Activated B cell treated with CpG ODN at 0.5 μM for 24 hours (primary cell): ENCODE measurements at places on chromosomes 6 and 20. TPM values are rescaled to one million over a fixed set of nuclear protein-coding genes. Genes with fewer than 3 reads are reported as not detected.

DNA sequence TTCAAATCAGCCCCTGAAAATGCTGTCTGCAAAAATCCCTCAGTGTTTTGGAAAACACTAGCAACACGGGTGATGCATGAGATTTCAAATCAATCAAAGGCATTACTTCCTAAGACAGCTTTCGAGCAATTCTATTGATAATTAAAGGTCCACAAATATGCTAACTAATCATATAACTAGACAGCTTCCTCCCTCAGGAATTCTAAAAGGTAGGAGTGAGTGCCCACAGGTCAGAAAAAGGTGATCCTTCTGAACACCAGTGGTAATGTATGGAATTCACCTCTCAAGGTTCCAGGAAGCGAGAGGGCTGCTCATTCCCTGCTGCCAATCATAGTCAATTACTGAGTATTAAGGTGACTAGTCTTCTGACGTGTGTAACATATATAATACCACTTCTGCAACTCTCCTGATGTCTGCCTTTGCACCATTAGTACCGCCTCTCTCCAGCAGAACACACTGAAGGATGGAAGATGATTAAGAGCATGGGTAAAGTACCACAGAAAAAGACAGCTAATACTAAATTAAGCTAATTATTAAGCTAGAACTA, 16.4 kb downstream of the MAN1A1 start:
- H3K36me3 ChIP-seq: peaks cover 1% of the 10 kb centered on the region
- peaks cover 37% of the 10 kb centered on the region for H3K4me1 ChIP-seq
- H3K4me3 ChIP-seq: no peak overlapping the region
- H3K27me3 ChIP-seq: no peaks in the 10 kb centered on the region
- no peak for DNase-seq
- H3K27ac ChIP-seq: no peak overlapping the region

DNA sequence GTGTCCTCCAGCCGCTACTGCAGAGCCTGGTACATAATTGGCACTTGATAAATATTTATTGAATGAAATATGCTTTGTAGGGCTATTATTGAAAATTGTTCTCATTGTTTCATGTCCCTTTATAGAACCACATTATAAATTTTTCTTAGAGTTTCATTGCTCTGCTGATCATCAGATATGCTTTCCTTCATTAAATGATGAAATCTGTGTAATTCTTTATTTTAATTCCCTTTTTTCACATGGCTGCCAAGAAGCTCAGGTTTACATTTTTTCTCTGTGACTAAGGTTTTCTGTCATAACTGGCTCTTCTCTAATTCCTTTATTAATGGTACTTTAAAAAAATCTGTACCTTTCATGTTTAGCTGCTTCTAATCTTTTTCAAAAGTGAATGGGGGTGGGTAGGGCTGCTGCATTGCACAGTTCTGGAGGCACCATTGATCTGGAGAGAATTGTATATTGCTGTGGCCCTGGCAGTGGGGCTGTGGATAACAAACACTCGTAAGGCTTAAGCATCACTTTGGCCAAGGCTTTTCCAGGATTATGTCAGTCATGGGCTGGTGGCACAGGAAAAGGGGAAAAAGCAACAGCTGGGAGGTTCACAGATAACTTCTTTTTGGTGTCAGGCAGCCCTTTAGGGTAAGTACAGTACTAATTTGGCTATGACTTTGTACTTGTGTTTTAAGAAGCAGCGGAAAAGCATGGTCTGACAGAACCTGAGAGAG, 43.8 kb downstream of the ARFGEF2 start:
- no peak overlapping the region for H3K4me3 ChIP-seq
- H3K4me1 ChIP-seq: no peaks in the 10 kb centered on the region
- no peak overlapping the region for H3K27ac ChIP-seq
- H3K36me3 ChIP-seq: peaks cover 71% of the 10 kb centered on the region

DNA sequence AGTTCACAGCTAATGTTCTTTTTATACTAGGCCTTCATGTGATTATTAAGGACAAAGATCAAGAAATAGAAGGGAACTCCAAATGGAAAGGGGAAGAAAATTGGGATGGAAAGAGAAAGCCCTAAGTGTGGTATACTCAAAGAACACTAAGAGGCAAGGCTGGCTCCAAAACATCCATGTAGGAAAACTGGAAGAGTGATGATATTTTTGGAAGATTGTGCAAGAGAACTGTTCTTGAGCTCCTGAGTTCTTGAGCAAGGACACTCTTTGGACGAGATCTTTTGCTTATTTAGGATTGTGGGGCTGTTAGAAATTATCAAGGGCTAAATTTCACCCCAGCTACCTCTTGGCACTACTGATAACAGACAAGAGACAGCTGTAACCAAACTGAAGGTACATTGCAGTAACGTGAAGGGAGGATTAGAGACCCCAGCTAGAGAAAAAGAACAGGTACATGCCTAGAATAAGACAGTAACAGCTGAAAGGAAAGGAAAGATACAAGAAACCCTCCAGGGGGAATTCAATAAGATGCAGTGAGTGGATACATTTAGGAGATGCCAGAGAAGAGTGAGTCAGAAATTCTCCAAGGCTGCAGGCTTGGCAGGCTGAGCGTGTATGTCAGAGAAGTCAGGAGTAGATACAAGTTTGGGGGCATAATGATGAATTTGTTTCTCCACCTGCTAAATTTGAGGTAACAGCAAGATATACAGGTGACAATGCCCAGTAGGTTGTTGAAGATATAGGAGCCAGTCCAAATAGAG, 69.7 kb downstream of the CBLN4 start:
- no peak for DNase-seq
- H3K36me3 ChIP-seq: no peaks in the 10 kb centered on the region
- H3K4me3 ChIP-seq: no peak overlapping the region
- H3K27ac ChIP-seq: no peak overlapping the region
- no peaks in the 10 kb centered on the region for H3K27me3 ChIP-seq

DNA sequence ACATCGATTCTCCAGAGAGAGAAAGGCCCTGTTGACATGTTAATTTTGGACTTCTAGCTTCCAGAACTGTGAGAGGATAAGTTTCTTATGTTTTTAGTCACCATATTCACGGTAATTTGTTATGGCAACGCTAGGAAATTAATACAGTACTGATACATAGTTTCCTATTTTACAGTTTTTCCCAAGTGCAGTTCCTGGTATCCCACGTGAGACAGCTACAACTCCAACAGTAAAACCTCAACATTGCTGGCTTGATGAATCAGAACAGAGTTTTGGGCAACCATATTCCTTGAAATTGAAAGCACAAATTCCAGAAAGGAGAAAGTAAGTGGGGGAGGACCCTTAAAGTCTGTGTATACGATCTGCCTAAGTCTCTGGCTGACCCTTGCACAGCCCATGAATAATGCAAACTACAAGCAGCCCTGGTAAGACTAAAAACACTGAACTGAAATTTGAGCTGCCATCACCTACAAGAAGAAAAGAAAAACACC, 505.1 kb upstream of the NRSN1 start:
- H3K36me3 ChIP-seq: no peaks in the 10 kb centered on the region
- no peak overlapping the region for H3K4me3 ChIP-seq
- no peaks in the 10 kb centered on the region for H3K4me1 ChIP-seq

The HAO1 gene
- not detected in 2 replicates for total RNA-seq

DNA sequence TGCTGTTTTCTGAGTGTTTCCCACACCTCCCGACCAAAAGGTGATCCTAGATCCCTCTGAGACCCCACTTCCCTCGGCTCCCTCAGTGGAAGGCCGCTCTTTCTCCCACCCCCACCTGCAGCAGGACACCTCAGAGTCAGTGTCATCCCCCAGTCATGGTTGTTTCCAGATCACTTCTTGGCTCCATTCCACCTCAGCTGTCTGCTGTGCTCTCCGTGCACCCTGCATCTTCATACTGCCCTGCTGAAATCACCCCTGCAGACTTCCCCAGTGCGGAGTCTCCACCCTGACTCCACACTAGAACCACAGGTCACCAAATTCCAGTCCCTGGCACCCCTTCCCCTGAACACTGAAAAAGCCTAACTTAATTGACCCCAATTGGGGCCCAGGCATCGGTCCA, 255.1 kb upstream of the CDYL start:
- H3K36me3 ChIP-seq: no peaks in the 10 kb centered on the region
- H3K27me3 ChIP-seq: peaks cover 17% of the 10 kb centered on the region
- H3K4me3 ChIP-seq: no peak overlapping the region
- no peak overlapping the region for H3K27ac ChIP-seq

DNA sequence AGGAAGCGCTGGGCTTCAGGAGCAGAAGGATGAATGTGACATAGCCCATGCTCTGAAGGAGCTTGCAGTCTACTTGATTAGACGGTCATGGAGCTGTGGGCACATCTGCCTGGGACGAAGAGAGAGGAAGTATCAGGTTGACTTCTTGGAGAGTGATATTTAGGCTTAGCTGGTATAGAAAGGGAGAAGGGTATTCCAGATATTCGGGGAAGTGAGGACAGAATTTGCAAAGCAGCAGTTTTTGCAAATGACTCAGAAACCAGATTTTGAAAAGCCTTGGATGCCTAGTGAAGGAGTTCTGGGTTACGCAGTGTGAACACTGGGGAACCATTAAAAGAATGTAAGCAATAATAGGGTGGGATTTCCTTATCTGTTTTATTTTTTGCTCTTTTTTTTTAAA, 60.7 kb downstream of the EYA4 start:
- H3K36me3 ChIP-seq: no peaks in the 10 kb centered on the region
- peaks cover 3% of the 10 kb centered on the region for H3K27me3 ChIP-seq
- no peak overlapping the region for H3K27ac ChIP-seq
- no peak overlapping the region for H3K4me3 ChIP-seq

The SCGN gene
- total RNA-seq: not detected in 2 replicates
